AG09309 (cell line): ENCODE measurements at places on chromosomes 5 and 9.

GRCh38 chr5:5381310-5381913 lies 41.1 kb upstream of the ICE1 start:
- DNase-seq = no peak

DNA sequence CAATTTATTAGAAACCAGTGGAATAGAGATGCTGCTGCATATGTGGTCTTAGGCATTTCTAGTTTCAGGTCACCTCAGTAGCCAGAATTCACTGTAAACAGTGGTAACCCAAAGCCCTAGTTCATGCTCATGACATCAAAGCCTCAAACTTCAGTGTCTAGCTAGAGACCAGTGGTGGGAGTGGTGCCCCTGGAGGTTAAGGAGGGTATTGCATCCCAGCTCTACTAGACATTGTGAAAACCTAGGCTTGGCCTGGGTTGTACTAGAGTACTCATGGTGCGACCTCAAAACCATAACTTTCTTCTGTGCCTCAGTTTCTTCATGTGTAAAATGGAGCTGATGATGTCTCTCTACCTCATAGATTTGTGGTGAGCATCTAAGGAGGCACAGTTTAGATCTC lies 18.8 kb downstream of the COL5A1 start:
- DNase-seq = no peak

- DNase-seq = no peak
Observed at GRCh38 chr5:31645420-31646081, 6.6 kb downstream of the PDZD2 start.

GRCh38 chr5:146042628-146043279 lies 62.6 kb downstream of the PLAC8L1 start:
- peak; percentile 4 for DNase-seq

GRCh38 chr5:73826301-73827105 lies 200.5 kb downstream of the ARHGEF28 start:
- peak; percentile 63 for DNase-seq

DNA sequence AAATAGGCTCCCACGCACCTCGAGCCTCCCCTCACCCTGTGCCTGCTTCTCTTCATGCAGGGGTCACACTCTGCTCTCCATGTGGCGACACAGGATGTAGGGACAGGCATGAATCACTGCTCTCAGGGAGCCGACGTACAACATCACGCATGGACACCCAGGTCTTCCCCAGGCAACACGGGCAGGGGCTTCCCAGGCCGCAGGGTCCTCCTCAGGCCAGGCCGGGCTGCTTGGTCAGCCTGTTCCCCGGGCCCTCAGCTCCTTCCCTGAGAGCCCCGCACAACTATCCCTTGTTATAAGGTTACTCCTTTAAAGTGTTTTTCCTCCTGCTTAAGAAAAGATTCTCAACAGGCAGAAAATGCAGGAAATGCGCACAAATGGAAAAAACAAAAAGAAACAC lies 1.1 kb downstream of the SLC6A18 start:
- no peak for DNase-seq

DNA sequence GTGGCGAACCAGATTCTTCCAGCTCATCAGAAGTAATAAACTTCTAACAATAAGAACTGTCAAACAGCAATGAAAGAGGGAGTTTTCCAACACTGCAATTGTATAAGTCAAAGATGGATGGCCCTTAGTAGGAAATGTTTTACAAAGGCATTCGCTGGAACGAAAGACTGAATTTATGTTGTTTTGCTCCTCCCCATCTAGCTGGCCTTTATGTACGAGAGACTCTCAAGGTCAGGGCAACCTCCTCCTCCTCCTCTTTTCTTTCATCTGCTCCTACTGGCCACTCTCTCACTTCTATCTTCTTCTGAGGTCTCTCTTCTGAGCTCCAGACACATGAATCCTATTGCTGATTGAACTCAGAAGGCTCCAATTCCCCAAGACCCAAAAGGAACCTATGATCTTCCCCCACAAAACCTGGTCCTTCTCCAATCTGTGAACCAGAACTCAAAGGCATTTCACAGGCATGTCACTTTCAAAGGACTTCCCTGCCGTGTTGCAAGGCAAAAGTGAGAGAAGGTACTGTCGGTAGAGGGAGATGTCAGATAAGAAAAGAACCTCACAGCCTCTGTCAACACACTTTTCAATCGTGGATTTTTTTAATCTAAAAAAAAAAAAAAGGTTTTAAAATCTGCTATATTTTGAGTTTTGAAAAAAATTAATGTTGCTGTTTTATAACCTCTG lies 28.5 kb upstream of the PUM3 start:
- DNase-seq = no peak

DNA sequence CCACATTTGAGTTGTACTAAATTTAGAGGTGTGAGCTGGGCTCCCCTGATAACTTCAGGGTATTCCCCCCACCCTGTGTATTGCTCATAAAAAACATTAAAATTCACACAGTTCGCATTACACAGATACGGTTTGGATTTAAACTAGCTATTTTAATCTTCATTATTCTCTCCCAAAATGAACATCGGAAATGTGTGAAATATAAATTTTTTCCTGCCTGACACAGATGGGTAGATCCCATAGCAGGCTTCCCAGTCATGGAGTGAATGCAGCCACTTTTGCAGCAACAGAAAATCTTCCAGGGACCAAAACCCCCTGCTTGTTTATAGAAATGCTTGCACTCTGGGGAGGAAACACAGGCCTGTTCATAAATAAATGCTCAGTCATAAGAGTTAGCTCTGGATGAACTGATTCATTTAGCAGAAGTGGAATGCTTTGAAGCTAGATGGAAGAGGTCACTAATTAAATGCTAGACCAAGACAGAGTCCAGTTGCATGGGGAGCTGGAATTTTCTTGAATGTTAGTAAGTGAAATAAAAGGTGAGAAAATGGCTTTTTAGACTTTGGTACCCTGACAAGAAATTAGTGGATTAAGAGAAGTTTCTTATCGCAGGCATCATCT lies 115.6 kb downstream of the PDE8B start:
- DNase-seq = no peak

- no peak for DNase-seq
Observed at GRCh38 chr9:88378317-88378716, 9.9 kb upstream of the SPIN1 start.

DNA sequence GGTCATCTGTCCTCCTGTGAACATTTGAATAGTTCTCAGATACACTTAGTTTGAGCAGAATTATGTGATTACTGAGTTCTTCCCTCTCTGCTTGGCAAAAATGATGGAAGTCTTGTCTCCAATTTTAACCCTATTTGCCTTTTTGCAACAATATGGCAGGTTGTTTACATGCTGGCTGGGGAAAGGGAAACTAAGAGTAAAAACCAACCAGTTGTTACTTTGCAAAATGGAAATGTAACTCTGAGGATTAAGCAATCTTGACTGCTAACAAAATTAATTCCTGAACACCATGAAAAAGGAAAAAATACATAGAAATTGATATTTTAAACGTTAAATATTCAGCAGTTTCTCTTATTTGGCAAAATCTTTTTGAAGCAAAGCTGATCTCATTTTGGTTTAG lies 11.1 kb downstream of the SIT1 start:
- no peak for DNase-seq

GRCh38 chr9:108709126-108709525 lies 146.7 kb downstream of the ACTL7B start:
- DNase-seq = no peak

DNA sequence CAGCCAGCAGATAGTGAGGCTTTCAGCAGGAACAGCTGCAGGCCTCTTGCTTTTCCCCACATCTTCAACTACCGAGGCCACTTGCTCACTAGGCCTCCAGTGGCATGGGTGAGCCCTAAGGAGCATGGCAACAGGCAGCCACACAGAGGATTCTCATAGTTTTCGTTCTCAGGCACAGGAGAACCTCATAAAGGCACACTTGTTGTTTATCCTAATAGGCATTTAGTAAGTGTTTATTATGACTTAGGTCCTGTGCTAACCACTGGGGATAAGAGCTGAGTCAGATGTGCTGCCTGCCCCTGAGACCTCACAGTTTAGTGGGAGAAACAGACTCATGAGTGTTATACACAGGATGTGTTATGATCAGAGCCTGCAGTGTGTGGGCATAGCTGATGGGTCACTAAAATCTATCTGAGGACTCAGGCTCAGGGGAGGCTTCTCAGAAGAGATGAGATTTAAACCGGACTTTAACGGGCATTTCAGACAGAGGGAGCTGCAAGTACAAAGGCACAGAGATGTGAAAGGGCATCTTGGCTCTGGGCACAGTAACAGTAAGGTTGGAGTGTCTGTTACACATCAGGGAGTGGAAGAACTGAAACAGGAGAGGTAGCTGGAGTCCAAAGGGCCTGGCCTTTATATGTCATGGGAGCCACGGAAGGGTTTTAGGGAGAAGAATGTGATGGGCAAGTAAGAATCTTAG lies 21.0 kb upstream of the HEMGN start:
- DNase-seq = peak; percentile 25

DNA sequence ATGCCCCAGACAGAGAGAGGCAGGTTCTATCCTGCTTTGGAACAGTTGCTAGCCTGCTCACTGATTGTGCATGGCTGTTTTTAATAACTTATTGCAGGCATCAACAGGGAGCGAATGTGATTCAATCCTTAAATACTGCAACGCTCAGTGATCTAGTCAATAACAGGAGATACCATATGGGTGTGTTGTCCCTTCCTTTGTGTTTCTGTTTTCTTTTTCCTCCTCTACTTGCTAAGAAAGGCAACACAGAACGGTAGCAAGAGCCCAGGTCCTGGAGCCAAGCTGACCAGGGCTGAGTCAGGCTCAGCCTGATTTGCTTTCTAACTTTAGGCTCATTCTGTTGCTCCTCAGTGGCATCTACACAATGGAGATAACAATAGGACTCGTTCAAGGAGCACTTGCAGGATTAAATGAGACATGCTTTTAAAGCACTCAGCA lies 98.6 kb upstream of the EQTN start:
- no peak for DNase-seq

DNA sequence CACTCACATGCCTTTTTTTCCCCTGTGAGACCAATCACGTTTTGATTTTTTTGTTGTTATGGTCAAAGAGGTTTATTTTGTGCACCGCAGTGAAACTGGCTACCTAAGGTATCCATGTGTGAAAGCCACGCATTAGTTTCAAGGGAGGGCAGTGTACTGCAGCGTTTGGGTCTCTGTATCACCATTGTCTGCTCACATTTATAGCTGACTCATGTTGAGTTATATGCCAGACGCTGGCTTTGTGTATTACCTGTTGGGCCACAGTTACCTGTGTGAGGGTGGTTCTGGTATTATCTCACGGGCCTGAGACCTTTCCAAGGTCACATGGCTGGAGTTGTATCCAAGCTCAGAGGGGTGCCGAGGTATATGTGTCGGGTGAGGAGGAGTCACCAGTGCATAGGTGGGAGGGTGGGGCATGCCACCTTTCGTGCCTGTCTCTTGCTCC lies 75.8 kb downstream of the ARHGAP26 start:
- DNase-seq = no peak

DNA sequence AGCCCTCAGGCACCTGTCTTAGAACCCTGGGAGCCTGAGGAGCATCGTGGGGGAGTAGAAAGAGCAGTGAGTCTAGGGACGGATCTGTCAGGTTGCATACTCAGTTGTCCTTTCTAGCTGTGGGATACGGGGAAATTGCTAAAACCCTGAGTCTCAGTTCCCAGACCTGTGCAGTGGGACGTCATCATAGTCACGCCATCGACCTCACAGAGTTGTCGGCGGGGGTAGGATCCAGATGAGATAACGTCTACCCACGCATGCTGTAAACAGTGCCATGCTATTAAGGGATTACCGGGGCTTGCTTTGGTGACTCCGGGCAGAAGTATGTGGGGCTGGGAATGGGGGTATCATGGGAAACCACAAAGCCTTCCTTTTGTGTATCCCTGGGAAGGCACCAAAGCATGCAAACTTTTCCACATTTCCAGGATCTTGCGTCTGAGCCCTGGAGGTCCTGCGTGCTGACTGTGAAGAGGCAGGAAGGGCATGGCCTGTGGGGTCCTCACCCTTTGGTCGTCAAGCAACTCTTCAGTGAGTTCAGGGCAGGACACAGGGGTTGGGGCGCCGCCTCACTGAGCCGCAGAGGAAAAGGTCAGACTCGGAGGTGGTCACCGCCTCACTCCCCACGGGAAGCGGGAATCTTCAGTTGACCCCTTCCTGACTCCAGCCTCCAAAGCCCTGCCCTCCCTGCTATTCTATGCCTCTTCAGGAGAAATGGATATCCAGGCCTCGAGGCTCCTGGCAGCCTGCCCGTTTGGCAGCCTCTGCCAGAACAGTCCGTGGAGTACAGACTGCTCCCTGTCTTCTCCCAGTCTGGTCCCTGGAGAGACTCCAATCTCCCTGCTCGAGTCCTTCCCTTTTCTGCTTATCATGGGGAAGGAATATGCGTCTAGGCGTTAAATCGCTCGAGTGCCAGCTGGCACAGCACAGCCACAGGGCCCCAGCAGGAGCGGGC lies 186.8 kb upstream of the KLF9 start:
- DNase-seq = peak; percentile 100

- no peak for DNase-seq
Observed at GRCh38 chr5:68409259-68409658, 193.7 kb downstream of the PIK3R1 start.
